ENCODE measurements at places on chromosomes 4 and X.
A peak's percentile ranks its signal among the peaks of the same experiment; 100 is the strongest.

- DNase-seq: peak; percentile 4
Observed at GRCh38 chrX:86002076-86002896, 45.1 kb downstream of the CHM start.

GRCh38 chrX:26442340-26442739, 226.4 kb downstream of the MAGEB5 start:
- DNase-seq: no peak

- DNase-seq: no peak
Observed at GRCh38 chr4:11908712-11909111, 480.0 kb upstream of the HS3ST1 start.

DNA sequence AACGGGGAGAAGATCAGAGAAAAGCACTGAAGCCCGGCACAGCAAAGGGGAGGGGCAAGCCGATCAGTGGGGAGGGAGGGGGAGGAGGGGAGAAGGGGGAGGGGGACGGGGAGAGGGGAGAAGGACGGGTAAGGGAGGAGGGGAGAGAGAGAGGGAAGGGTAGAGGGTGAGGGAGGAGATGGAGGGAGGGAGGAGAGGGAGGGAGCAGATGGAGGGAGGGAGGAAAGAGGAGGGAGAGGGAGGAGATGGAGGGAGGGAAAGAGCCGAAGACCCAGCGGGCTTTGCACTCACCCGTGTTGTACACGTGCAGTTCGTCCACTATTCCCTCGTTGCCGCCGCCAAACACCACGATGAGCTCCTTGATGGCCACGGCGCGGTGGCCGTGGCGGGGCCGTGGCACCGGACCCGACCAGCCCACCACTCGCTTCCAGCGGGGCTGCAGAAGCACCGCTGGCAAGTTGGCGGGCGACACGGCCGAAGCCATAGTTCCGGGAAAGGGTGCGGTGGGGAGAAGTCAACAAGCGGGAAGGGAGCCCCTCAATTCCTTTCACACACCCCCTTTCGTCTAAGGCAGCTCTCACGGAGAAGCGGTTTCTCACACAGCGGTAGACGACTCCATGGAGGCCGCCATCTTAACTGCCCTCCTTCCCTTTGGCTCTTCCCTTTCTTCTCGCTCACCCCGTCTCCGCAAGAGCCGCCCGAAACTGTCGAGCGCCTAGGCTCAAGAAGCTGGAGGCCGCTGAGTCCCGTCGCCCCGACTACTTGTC, 1.1 kb downstream of the HCFC1 start:
- peak; percentile 45 for DNase-seq

DNA sequence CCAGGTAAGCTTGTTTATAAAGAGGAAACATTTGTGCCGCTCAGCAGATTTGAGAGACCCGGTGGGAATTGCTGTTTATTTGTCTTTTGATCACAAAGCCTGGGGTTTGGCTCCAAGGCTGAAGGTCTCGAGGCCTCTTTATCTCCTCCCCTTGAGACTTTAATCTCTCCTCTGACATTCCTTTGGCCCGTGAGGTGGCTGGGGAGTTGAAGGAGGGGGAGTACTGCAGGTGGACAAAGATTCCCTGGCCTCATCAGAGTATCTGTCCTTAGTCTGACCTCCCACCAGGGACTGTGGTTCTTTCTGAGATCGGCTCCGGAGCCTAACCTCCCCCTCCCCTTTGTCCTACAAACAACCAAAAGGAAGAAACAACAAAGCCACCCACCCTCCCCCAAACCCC, 216.5 kb downstream of the MID1IP1 start:
- no peak for DNase-seq

DNA sequence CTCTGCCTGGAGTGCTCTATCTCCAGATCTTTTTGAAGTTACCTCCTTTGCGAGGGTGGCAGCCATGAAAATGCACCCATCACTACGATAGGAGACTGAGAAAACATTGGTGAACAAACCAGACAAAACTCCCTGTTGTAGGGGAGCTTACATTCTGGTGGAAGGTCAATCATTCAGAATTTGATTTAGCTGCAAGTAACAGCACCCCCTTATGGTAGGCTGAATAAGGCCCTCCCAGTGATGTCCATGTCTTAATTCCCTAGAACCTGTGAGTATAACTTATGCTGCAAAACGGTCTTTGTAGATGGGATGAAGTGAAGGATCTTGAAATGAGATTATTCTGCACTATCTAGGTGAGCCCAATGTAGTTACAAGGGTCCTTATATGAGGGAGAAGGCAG, 5.6 kb upstream of the TEC start:
- DNase-seq: peak; percentile 34

- no peak for DNase-seq
Observed at GRCh38 chr4:27288496-27288895, 427.9 kb downstream of the STIM2 start.

- no peak for DNase-seq
Observed at GRCh38 chr4:38768968-38769394, 13.8 kb downstream of the TLR10 start.

DNA sequence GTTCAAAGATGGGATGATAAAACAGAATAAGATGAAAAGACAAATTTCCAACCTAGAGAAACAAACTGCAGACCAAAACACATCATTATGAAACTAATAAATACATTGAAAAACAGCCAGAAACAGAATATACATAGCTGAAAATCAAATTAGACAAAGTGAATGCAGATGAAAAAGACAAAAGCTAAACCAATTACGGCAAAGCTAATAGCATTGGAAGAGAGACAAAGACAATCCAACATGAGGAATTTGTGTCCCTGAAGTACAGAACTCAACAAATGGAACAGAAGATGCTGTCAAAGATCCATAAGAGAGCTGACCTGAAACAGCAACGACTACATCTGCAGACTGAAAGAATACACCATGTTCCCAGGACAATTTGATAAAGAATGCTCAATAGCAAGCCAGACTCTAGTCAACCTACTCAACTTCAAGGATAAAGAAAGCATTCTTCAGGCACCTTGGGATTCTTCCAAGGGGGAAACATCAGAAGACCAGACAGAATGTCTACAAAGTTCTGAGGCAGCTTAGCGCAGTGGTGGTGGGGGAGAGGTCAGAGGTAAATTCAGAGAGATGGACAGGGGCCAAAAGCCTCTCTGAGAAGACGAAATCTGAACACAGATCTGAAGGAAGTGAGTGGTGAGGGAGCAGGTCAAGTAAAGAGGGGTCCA, 27.4 kb upstream of the IRAK1 start:
- DNase-seq: no peak

- DNase-seq: no peak
Observed at GRCh38 chrX:50952406-50952805, 41.9 kb downstream of the BMP15 start.
